ENCODE measurements at places on chromosomes 7 and 10.
A peak's percentile ranks its signal among the peaks of the same experiment; 100 is the strongest.

DNA sequence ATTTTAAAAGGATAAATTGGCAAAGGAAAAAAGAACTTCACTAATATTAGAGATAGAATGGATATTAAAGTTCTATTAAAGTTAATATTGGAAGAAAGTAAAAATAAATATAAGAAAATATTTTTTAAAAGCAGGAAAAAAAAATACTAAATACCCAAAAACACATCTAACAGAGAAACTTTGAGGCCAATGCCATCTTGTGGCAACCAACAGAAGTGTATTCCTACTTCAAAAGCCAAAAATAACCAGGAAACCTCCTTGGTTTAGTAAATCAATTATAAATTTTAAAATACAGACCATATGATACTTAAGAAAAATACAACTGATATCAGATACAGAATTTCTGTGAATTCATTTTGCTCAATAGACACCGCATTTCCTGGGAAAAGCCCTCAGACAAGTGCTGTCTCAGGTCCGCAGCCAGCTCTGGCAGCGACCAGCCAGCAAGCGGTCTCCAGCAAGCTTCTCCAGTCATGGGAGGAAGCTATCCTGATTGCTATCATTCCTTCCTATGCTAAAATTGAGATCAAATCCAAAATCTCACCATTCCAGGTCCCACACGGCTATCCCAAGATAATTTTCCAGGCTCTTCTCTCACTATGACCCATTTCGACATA, 65.3 kb downstream of the LMBR1 start:
- DNase-seq, result no peak

DNA sequence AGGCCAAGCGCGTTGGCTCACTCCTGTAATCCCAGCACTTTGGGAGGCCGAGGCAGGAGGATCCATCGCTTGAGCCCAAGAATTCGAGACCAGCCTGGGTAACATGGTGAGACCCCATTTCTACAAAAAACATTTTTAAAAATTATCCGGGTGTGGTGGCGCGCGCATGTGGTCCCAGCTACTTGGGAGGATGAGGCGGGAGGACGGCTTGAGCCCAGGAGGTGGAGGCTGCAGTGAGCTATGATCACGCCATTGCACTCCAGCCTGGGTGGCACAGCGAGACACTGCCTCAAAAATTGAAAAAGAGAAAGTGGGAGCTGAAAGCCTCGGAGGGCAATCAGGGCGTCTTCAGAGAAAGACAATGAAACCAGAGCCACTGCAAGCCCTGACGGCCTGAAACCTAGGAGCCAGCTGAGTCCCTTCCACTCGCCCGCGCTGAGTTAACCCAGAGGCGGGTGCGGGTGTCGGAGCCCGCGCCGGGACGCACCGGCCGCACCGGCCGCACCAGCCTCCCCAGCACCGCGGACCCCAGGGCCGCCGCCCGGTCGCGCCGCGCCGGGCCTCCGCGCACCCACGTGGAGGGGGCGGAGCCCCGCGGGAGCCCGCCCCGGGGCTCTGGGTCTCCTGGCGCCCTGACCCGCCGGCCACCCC, 22.4 kb downstream of the ZFAND2A start:
- no peak for DNase-seq

DNA sequence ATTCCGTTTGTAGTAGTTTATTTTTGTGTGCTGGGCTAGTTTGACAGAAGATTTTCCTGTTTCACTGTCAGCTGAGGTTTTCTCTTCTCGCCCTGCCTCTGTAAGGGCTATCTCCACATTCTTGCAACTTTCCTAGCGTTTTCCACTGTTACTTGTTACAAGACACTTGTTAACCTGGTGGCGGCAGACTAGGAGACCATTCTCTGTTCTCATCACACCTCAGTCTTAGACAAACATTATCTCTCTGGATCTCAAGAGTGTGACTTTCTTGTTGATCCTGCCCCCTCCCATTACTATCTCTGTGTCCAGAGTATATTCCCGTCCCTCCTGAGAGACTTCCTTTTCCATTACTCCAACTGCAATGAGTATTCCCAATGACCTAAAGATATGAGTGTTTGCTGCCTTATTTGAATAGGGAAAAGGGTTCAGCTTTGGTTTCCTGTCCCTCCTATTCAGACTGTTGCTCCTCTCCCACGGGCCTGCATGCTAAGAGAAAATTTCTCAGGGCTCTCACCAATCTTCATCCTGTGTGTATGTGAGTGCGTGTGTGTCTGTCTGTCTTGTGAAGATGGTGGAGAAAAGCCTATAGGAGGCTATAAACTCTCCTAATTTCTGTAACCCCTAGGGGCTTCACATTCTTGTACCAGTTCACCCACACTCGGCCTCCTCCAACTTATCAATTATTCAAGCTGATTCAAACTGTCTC, 722.4 kb upstream of the POT1 start:
- no peak for DNase-seq

DNA sequence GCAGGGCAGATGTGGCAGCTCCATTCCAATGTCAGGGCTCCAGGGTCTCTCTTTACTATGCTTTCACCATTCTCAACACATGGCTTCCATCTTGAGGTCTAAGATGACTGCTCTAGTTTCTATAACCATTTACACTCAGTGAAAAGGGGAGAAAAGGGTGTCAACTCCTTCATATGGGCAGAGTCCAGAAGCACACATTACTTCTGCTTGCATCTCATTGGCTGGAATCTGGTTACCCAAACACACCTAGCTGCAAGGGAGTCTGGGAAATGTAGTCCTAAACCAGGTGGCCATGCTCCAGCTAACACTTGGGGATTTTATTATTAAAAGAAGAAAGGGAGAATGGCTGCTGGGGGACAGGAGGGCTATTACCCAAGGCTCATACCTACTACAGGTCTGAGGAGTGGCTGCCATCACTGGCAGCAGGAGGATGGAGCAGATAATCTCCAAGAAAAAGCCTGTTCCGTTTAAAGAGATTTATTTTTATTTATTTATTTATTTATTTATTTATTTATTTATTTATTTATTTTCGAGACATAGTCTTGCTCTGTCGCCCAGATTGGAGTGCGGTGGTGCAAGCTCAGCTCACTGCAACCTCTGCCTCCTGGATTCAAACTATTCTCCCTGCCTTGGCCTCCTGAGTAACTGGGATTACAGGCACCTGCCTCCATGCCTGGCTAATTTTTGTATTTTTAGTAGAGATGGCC, 29.1 kb upstream of the LBX1 start:
- DNase-seq, result no peak

- no peak for DNase-seq
Measured at GRCh38 chr10:97320480-97321031, 1.5 kb downstream of the FRAT1 start.

GRCh38 chr10:101122270-101123084, 8.6 kb upstream of the TLX1 start:
- no peak for DNase-seq

GRCh38 chr7:116836911-116837310, 25.5 kb upstream of the CAPZA2 start:
- no peak for DNase-seq

GRCh38 chr10:10794791-10795191, 222.9 kb upstream of the CELF2 start:
- no peak for DNase-seq

DNA sequence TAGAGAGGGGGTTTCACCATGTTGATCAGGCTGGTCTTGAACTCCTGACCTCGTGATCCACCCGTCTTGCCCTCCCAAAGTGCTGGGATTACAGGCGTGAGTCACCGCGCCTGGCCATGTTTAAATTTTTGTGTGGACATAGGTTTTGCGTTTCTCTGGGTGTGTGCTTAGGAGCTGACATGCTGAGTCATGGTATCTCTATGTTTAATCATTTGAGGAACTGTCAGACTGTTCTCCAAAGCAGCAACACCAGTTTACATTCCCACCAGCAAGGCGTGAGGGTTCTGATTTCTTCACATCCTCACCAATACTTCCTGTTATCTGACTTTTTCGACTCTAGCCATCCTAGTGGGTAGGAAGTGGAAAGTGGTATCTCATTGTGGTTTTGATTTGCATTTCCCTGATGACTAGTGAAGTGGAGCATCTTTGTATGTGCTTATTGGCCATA, 153.7 kb downstream of the DNAJB6 start:
- DNase-seq, result no peak

- DNase-seq, result no peak
Measured at GRCh38 chr7:100122067-100122466, 2.6 kb downstream of the CNPY4 start.

DNA sequence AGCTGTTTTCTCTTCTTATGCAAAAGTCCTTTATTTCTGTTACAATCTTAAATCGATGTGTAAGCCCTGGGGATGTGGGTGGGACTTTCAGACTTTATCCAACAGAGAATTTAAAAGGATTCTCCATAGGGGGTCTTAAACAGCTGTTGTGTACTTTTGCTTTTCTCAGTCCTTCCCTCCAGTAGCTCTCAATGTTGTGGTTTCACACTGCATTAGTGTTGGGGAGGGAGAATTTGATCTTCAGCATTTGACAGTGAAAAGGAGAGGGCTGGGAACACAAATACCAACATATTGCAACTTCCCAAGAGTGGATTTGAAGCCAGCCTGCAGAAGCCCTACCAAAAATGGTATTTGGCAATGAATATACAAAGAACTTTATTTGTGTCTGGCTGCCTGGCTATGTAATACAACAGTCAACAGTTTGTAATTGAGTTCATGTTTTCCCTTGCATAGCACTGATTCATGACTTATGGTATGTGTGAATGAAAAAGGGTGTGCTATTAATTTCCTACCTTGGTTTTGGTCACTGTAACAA, 80.1 kb upstream of the CAPZA2 start:
- no peak for DNase-seq

- peak; percentile 97 for DNase-seq
Measured at GRCh38 chr10:6163364-6164270, 39.1 kb upstream of the PFKFB3 start.

DNA sequence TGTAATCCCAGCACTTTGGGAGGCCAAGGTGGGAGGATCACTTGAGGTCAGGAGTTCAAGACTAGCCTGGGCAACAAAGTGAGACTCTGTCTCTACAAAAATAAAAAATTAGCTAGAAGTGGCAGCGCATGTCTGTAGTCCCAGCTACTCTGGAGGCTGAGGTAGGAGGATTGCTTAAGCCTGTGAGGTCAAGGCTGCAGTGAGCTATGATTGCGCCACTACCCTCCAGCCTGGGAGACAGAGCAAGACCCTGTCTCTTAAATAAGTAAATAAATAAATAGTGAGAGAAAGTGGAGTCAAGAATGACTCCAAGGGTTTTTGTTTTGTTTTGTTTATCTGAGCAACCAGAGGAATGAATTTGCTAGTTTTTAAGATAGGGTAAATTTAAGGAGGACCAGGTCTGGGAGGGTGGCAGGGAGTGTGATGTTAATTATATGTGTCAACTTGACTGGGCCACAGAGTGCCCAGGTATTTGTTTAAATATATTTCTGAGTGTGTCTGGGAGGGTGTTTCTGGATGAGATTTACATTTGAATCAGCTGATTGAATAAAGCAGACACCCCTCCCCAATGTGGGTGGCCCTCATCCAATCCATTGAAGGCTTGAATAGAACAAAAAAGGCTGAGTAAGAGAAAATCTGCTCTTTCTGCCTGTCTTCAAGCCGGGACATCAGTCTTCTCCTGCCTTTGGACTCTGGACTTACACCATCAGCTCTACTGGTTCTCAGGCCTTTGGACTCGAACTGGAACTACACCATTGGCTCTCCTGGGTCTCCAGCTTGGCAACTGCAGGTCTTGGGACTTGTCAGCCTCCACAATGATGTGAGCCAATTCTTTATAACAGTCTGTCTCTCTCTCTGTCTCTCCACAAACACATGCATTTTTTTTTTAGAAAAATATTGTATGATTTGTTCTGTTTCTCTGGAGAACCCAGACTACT, 23.5 kb downstream of the IMPDH1 start:
- no peak for DNase-seq

GRCh38 chr7:150379441-150380379, 580 bp downstream of the ZNF775 start:
- DNase-seq, result no peak

GRCh38 chr7:22728401-22729029, 1.5 kb downstream of the IL6 start:
- DNase-seq, result no peak

DNA sequence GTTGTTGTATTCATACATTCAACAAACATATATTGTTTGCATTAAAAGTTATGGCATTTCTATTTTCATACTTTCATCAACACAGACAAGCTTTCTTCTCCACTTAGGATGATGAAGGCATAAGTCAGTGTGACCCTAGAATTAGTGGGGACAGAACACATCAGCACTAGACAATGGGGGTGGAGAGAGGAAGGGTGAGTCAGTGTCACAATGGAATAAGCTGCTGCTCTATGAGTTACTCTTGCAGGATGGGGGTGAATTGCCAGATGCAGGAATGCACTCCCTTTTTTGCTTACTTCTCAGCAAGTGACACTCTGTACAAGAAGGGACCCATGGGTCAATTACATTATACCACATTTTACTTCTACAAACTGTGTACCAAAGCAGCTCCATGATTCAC, 74.0 kb downstream of the DGKI start:
- no peak for DNase-seq

- DNase-seq, result no peak
Measured at GRCh38 chr10:33198610-33199009, 135.9 kb downstream of the NRP1 start.

- peak; percentile 28 for DNase-seq
Measured at GRCh38 chr7:1109581-1110310, 21.8 kb downstream of the GPER1 start.

GRCh38 chr10:103382769-103383168, 13.5 kb downstream of the ATP5MK start:
- no peak for DNase-seq

DNA sequence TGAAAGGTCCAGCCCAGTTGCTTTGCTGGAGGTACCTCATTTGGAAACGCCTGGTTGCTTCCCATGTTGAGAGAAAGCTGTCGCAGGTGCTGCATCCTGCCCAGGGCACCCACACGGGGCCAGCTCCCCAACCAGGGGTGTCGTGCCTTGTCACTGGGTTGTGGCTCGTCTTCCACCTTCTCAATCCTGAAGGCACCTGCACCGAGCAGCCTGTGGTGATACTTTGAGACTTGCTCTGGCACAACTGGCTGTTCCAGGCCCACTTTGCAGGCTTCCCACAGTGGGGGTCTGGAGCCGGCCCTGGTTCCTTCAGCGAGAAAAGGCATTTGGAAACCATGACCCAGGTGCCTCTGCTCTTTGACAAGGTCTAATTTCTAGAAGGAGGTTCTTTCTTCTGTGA, 197.3 kb upstream of the PPP2R2D start:
- no peak for DNase-seq

GRCh38 chr10:114520453-114520852, 116.2 kb upstream of the AFAP1L2 start:
- no peak for DNase-seq

DNA sequence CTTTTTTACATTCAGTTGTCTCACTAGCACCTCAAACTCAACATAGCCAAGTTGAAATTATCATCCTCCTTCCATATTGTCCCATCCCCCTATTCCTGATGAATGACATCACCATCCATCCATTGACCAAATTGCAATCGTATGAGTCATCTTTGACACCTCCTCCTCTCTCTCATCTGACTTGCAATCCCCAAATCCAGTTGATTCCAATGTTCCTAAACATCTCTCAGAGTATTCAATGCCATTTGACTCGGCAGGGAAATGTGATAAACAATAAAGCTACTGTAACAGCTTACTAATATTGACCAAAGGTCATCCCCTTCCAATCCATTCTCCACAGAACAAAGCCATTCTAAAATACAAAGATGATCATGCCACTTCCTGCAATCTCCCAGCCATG, 1047.8 kb downstream of the NRG3 start:
- no peak for DNase-seq

GRCh38 chr7:149819141-149819960, 18.8 kb upstream of the ZNF862 start:
- DNase-seq, result peak; percentile 25

GRCh38 chr10:75978213-75978612, 546.8 kb downstream of the LRMDA start:
- DNase-seq, result no peak

Data from psoas muscle (tissue), 8 donors.